Spleen (tissue), 13 donors: ENCODE measurements at places on chromosomes 7 and 10. TPM values are rescaled to one million over a fixed set of nuclear protein-coding genes. Genes with fewer than 3 reads are reported as not detected.

DNA sequence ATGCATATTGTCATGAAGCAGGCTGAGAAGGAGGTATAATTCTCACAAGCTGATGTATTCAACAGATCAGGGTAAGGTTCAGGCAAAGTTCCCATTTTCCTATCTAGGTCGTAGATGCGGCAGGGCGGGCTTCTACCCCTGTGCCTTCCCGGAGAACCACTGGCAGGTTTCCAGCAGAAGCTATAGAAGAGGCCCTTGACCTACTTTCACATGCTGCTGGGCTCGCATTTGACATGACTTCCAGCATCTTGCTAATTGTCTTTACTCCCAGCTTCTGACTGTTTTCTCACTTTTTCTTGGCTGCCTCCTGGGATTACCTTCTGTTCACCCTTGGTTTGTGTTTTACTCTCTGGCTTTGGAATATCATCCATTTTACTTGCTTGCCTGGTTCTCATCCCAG, 32.6 kb upstream of the ORC5 start:
- H3K4me3 ChIP-seq = no peak overlapping the region
- no peaks in the 10 kb centered on the region for H3K4me1 ChIP-seq
- no peaks in the 10 kb centered on the region for H3K27me3 ChIP-seq
- H3K27ac ChIP-seq = no peak overlapping the region
- DNase-seq = no peak

GRCh38 chr10:52483587-52483986, 169.5 kb downstream of the DKK1 start:
- H3K36me3 ChIP-seq = no peaks in the 10 kb centered on the region
- no peaks in the 10 kb centered on the region for H3K4me1 ChIP-seq
- H3K4me3 ChIP-seq = no peak overlapping the region
- no peaks in the 10 kb centered on the region for H3K27me3 ChIP-seq

The JAKMIP3 gene
- total RNA-seq = 0.44 TPM

- no peak for DNase-seq
- no peaks in the 10 kb centered on the region for H3K4me1 ChIP-seq
- H3K36me3 ChIP-seq = no peaks in the 10 kb centered on the region
- H3K4me3 ChIP-seq = no peak overlapping the region
- no peak overlapping the region for H3K27ac ChIP-seq
- H3K27me3 ChIP-seq = no peaks in the 10 kb centered on the region
Measured at GRCh38 chr7:79495544-79496272, 42.2 kb upstream of the MAGI2 start.

DNA sequence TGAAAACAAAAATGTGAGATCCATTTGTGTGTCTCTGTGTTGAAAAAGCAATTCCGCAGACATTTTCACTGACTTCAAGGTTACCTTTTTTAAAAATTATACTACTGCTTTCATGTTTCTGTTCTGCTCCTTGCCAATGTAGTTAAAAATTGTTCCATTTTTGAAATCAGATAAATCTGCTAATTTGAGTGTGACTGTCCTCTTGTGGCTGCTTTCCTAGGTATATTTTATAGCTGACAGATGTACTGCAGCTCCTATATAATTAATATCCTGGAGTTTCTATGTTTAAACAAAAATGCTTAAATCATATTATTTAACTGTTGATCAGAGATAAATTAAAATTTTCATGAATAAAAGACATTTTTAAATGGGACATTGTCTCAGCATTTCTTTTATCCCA, 177.6 kb upstream of the LRRTM3 start:
- H3K4me3 ChIP-seq = no peak overlapping the region
- H3K27ac ChIP-seq = no peak overlapping the region
- H3K4me1 ChIP-seq = no peaks in the 10 kb centered on the region

The CRYGN gene
- total RNA-seq = not detected

- H3K27ac ChIP-seq = no peak overlapping the region
- no peaks in the 10 kb centered on the region for H3K4me1 ChIP-seq
- H3K4me3 ChIP-seq = no peak overlapping the region
- no peak for DNase-seq
Measured at GRCh38 chr7:3280445-3280844, 20.6 kb upstream of the SDK1 start.

GRCh38 chr7:33601884-33602283, 303.5 kb upstream of the BMPER start:
- no peaks in the 10 kb centered on the region for H3K27me3 ChIP-seq
- no peak overlapping the region for H3K27ac ChIP-seq
- H3K4me3 ChIP-seq = no peak overlapping the region
- no peak for DNase-seq
- H3K4me1 ChIP-seq = no peaks in the 10 kb centered on the region
- no peaks in the 10 kb centered on the region for H3K36me3 ChIP-seq

GRCh38 chr7:143936087-143937009, 1.3 kb downstream of the OR2F2 start:
- no peak overlapping the region for H3K4me3 ChIP-seq
- no peaks in the 10 kb centered on the region for H3K4me1 ChIP-seq
- no peaks in the 10 kb centered on the region for H3K36me3 ChIP-seq
- no peak overlapping the region for H3K27ac ChIP-seq
- no peaks in the 10 kb centered on the region for H3K27me3 ChIP-seq

- no peak overlapping the region for H3K4me3 ChIP-seq
- H3K4me1 ChIP-seq = peaks cover 69% of the 10 kb centered on the region
- H3K36me3 ChIP-seq = no peaks in the 10 kb centered on the region
- H3K27ac ChIP-seq = no peak overlapping the region
Measured at GRCh38 chr10:114540236-114540635, 117.8 kb downstream of the ABLIM1 start.

- no peaks in the 10 kb centered on the region for H3K36me3 ChIP-seq
- no peaks in the 10 kb centered on the region for H3K4me1 ChIP-seq
- no peaks in the 10 kb centered on the region for H3K27me3 ChIP-seq
Measured at GRCh38 chr7:12373580-12374263, 29.9 kb downstream of the VWDE start.

GRCh38 chr7:129907122-129907736, 45.5 kb downstream of the UBE2H start:
- DNase-seq = no peak
- H3K4me1 ChIP-seq = peaks cover 32% of the 10 kb centered on the region
- H3K4me3 ChIP-seq = no peak overlapping the region
- no peaks in the 10 kb centered on the region for H3K27me3 ChIP-seq
- no peaks in the 10 kb centered on the region for H3K36me3 ChIP-seq

GRCh38 chr10:4361581-4361980, 464.4 kb upstream of the AKR1E2 start:
- no peak for DNase-seq
- no peaks in the 10 kb centered on the region for H3K27me3 ChIP-seq
- H3K27ac ChIP-seq = no peak overlapping the region
- no peaks in the 10 kb centered on the region for H3K36me3 ChIP-seq

The AKR1C4 gene
- total RNA-seq = not detected

The CLDN3 gene
- total RNA-seq = not detected

- H3K27ac ChIP-seq = no peak overlapping the region
- H3K36me3 ChIP-seq = no peaks in the 10 kb centered on the region
- no peaks in the 10 kb centered on the region for H3K27me3 ChIP-seq
- no peak overlapping the region for H3K4me3 ChIP-seq
- no peak for DNase-seq
- no peaks in the 10 kb centered on the region for H3K4me1 ChIP-seq
Measured at GRCh38 chr7:22845221-22845834, 22.7 kb upstream of the TOMM7 start.

GRCh38 chr10:98269435-98269912, 1.5 kb upstream of the LOXL4 start:
- H3K27ac ChIP-seq = peak overlapping the region; percentile 67
- no peaks in the 10 kb centered on the region for H3K4me1 ChIP-seq
- no peak for DNase-seq
- H3K27me3 ChIP-seq = no peaks in the 10 kb centered on the region
- H3K36me3 ChIP-seq = no peaks in the 10 kb centered on the region
- no peak overlapping the region for H3K4me3 ChIP-seq

The UNC5B gene
- 9.2 TPM for total RNA-seq

- DNase-seq = no peak
- H3K36me3 ChIP-seq = no peaks in the 10 kb centered on the region
- no peak overlapping the region for H3K27ac ChIP-seq
- peaks cover 6% of the 10 kb centered on the region for H3K4me1 ChIP-seq
- H3K27me3 ChIP-seq = no peaks in the 10 kb centered on the region
Measured at GRCh38 chr7:100510437-100511239, 26.9 kb downstream of the NYAP1 start.

The ARL5B gene
- total RNA-seq = 18.3 TPM

DNA sequence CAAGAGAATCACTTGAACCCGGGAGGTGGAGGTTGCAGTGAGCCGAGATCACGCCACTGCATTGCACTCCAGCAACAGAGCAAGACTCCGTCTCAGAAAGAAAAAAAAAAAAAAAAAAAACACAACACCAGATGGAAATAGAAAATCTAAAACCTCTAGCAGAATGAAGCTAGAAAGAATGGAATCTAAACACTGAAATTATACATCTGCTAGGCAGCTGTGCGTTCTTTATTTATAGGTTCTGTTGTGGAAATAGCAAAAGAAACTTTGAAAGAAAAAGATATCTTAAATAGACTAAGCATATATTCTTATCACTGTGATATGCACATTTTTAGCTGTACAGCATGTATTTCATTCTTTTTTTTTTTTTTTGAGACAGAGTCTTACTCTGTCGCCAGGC, 17.1 kb downstream of the BMPR1A start:
- H3K36me3 ChIP-seq = no peaks in the 10 kb centered on the region
- no peaks in the 10 kb centered on the region for H3K4me1 ChIP-seq
- no peak overlapping the region for H3K27ac ChIP-seq
- no peak for DNase-seq
- H3K4me3 ChIP-seq = no peak overlapping the region

- no peaks in the 10 kb centered on the region for H3K36me3 ChIP-seq
- no peaks in the 10 kb centered on the region for H3K27me3 ChIP-seq
- H3K4me3 ChIP-seq = no peak overlapping the region
- no peak for DNase-seq
- H3K27ac ChIP-seq = no peak overlapping the region
Measured at GRCh38 chr7:106592282-106593027, 68.5 kb downstream of the CCDC71L start.

GRCh38 chr10:90977162-90977854, 56.4 kb upstream of the ANKRD1 start:
- no peak overlapping the region for H3K27ac ChIP-seq
- H3K4me3 ChIP-seq = no peak overlapping the region
- H3K36me3 ChIP-seq = no peaks in the 10 kb centered on the region
- H3K27me3 ChIP-seq = no peaks in the 10 kb centered on the region
- DNase-seq = no peak

The NODAL gene
- total RNA-seq = not detected

The UBN2 gene
- total RNA-seq = 16.9 TPM

The CUBN gene
- total RNA-seq = 5.1 TPM

DNA sequence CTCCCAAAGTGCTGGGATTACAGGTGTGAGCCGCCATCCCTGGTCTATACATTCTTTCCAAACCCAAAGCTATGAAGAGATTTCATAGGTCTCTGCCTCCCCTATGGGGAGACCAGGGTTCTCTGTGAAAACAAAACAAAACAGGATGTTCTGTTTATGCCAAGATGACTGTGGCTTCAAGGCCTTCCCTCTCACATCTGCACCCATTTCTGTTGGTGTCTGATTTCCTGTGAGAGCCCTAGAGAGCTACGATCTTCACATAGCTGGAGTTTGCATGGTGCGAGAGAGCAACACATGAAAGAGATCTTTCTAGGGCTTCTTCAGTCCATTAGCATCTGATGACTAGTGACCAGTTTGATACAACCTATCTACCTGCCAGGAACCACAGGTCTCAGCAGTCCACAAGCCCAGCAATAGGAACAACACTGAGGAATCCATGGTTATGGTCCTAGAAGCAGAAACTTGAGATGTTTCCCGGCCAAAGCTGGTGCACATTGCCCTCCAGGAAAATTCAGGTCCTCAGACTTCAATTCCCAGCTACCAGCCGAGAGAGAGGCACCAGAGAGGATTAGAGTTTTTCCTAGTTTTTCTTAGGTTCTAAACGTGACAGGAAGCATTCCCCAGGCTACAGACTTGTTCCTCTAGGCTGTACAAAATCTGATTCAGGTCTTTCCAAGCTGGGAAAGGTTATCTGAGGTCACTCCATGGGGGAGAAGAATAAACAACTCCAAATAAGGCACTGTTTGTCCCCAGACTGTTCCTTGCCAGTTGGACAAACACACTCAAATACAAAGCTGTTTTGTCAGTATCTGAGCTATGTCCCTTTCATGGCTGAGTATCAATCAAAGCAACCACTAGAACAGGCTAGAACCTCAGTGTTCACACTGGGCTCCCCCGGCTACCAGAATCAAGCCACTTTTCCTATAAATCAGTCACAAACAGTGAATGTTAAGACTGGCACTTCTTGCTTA, 259.7 kb downstream of the CALN1 start:
- H3K4me1 ChIP-seq = no peaks in the 10 kb centered on the region
- DNase-seq = no peak
- no peaks in the 10 kb centered on the region for H3K36me3 ChIP-seq
- H3K4me3 ChIP-seq = no peak overlapping the region
- H3K27ac ChIP-seq = no peak overlapping the region

DNA sequence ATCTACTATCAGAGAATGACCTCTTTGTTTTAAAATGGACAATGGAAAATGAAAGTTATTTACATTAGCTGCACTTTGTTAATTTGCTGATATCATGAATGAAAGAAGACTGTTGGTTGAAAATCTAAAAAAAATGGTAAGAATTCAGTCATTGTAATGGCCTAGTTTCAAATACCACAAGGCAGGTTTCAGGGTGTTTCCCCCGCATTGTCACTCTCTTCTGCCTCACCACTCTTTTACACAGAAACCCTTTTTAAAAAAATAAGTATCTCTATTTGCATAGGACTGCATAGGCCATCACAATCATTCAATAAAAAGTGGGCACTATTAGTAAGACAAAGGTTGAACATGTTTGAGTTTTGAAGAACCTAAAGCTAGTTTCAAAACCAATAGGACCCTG, 737.1 kb downstream of the INHBA start:
- H3K27ac ChIP-seq = no peak overlapping the region
- no peaks in the 10 kb centered on the region for H3K27me3 ChIP-seq
- no peak for DNase-seq
- no peaks in the 10 kb centered on the region for H3K4me1 ChIP-seq
- H3K4me3 ChIP-seq = no peak overlapping the region
- no peaks in the 10 kb centered on the region for H3K36me3 ChIP-seq

The HTRA1 gene
- total RNA-seq = 42.7 TPM

GRCh38 chr10:24042884-24043283, 166.1 kb upstream of the KIAA1217 start:
- no peaks in the 10 kb centered on the region for H3K4me1 ChIP-seq
- no peak for DNase-seq
- no peaks in the 10 kb centered on the region for H3K36me3 ChIP-seq
- no peaks in the 10 kb centered on the region for H3K27me3 ChIP-seq
- H3K27ac ChIP-seq = no peak overlapping the region

DNA sequence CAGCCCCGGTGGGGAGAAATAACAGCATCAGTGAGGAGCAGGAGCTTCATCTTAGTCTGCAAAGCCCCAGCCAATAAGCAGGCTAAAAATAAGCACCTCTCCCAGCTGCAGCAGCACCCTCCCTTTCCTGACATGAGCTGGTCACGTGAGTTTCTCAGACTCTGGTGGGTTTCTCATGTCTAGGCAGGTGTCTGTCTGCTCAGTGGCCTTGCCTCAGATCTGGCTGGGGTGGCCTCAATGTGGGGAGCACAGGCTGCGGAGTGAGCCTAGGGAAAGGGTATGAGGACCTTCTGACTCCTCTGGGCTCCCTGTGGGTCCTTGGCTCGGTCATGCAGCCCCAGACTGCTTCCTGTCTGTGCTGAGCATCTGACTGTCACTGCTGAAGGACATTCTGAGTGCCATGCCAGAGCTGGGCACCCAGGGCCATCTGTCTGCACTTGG, 81.6 kb upstream of the LRRC4 start:
- no peaks in the 10 kb centered on the region for H3K27me3 ChIP-seq
- H3K27ac ChIP-seq = peak overlapping the region; percentile 46
- peaks cover 66% of the 10 kb centered on the region for H3K4me1 ChIP-seq
- H3K4me3 ChIP-seq = no peak overlapping the region
- DNase-seq = peak; percentile 79
